Smooth muscle cell of the coronary artery (primary cell): ENCODE measurements at places on chromosomes 4 and X. TPM values are rescaled to one million over a fixed set of nuclear protein-coding genes. Genes with fewer than 3 reads are reported as not detected.

Gene PRDM8
- 1.4 and 2.2 TPM in 2 replicates for total RNA-seq

Gene DMP1
- not detected in 2 replicates for total RNA-seq

Gene HTN3
- total RNA-seq: not detected in 2 replicates

Gene LAS1L
- 21.9 and 27.6 TPM in 2 replicates for total RNA-seq

Gene CACNA1F
- total RNA-seq: not detected in 2 replicates

Gene ZFYVE28
- 5.9 and 12.2 TPM in 2 replicates for total RNA-seq
